ENCODE measurements at places on chromosomes 6 and 20.

DNA sequence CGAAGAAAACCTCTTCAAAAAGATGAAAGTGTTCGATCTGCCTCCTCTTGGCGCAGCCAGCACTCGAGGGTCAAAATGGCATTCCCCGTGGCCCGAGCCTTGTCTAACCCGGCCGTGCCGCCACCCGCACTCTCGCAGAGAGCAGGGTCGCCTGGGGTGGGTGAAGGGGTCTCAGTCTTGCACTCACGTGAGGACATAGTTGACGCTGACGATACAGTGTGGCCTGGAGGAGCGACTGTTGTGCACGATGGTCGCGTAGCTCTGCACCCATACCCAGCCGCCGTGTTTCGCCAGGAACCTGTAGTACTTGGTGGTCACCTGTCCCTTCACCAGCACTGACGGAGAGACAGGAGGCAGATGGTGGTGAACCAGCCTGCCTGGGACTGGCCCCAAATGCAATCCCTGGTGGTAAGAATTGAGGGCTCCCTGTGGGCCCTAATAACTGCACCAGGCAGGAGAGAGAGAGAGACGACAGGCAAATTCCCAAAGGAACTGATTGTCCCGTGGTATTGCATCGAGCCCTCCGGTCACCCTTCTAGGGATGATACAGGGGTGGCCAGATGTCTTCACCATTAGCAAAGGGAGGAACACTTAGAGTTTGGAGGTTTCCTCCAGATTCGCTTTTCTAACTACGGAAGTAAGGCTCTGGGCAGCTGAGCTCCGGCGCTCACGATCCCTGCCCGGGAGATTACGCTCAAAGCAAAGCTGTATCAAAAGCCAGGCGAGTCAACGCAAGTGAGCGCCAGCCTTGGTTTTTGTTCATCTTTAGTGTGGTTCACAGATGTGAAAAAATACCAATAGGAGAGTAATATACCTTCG lies 17.4 kb downstream of the SIM1 start:
- no peak for DNase-seq

GRCh38 chr20:4453359-4453758 lies 268.4 kb upstream of the PRND start:
- DNase-seq: no peak

GRCh38 chr20:55888685-55889084 lies 116.6 kb downstream of the CBLN4 start:
- DNase-seq: no peak

- peak; percentile 45 for DNase-seq
Observed at GRCh38 chr6:7216941-7217621, 95.9 kb downstream of the SSR1 start.

GRCh38 chr20:49447946-49448809 lies 34.3 kb downstream of the KCNB1 start:
- peak; percentile 9 for DNase-seq

GRCh38 chr20:47198254-47198671 lies 158.2 kb downstream of the ZMYND8 start:
- DNase-seq: no peak

- DNase-seq: no peak
Observed at GRCh38 chr6:82365016-82365795, 1.6 kb downstream of the TPBG start.

- peak; percentile 94 for DNase-seq
Observed at GRCh38 chr6:3281631-3282475, 23.1 kb downstream of the PSMG4 start.

DNA sequence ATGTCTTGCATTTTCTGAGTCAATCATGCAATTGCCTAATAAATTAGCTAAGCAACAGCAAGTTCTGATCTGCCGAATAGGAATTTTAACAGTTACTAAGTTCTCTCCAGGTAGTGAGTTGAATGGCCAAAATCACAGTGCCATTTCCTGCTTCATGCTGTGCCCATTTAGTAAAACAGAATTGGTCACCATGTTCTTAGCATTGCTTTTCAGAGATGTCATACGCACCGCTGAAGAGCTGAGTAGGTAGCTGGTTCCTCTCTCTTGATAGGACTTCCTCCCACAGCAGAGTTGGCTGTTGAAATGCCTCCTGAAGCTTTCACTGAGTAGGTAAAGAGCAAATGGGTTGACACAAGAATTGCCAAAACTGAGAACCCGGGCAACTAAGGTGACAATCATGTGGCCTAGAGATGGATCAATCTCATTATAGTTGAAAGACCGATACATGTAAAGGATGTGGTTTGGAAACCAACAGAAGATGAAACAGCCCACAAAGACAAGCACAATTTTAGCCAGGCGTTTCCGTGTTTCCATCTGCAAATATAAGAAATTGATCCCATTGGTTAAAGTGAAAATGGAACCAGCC lies 57.1 kb upstream of the GJE1 start:
- no peak for DNase-seq

GRCh38 chr6:105072798-105073199 lies 107.0 kb downstream of the POPDC3 start:
- no peak for DNase-seq

DNA sequence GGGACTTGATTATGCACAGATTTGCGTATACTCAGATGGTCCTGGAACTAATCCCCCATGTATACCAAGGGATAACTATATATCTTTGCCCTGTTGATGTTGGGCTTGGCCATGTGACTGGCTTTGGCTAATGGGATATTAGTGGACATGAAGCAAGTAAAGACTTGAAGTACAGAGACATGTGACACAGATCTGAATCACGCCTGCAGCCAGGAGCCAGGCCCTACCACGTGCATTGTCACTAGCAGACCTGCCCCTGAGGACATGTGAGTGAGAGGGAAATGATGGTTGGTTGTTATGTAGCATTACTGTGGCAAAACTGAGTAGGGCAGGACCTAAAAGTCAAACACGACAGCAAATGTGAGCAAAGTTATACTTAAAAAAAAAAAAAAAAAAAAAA lies 155.7 kb downstream of the AKAP7 start:
- DNase-seq: no peak

GRCh38 chr6:130908958-130909357 lies 81.8 kb downstream of the SMLR1 start:
- peak; percentile 12 for DNase-seq

GRCh38 chr6:83976037-83976755 lies 57.4 kb upstream of the MRAP2 start:
- no peak for DNase-seq

- DNase-seq: no peak
Observed at GRCh38 chr20:44003609-44004008, 89.0 kb downstream of the TOX2 start.

GRCh38 chr6:150905769-150906168 lies 40.3 kb downstream of the MTHFD1L start:
- no peak for DNase-seq

- DNase-seq: peak; percentile 74
Observed at GRCh38 chr20:25136643-25137559, 55.0 kb upstream of the VSX1 start.

- DNase-seq: no peak
Observed at GRCh38 chr6:124396361-124396760, 565.9 kb upstream of the RNF217 start.

GRCh38 chr6:157614026-157614568 lies 208.9 kb upstream of the SNX9 start:
- DNase-seq: no peak

- DNase-seq: no peak
Observed at GRCh38 chr20:34582911-34583310, 24.4 kb downstream of the MAP1LC3A start.

- DNase-seq: no peak
Observed at GRCh38 chr6:34556031-34556471, at the start of gene SPDEF. TSS of gene SPDEF (minus strand) at chr6:34556329. CDS start at chr6:34544455, 11,874 bp downstream.

DNA sequence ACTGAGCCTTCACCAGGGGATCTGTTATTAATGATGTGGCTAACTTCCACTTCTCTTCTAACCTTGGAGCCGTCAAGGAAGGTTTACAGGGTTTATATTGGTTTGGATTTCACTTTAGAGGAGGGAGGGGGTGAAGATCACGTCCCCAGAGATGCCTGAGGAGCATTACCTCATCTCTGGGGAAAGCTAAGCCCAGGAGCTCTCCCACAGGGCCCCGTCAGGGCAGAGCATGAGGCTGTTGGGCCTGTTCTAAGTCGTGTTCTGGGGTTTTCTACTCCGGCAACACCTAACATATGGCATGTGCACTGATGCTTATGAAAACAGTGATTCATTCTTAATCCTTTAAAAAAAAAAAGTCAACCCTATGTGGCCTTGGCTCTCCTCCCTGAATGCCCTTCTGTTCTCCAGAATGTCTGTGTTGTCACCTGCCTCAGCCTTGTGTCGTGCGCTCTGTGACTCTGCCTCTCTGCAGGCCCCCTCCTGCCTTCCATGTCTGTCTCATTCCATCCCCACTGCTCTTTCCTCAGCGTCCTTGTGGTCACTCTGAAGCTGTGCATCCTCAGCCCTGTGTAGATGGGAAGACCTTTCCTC lies 97.4 kb upstream of the JARID2 start:
- DNase-seq: peak; percentile 59

DNA sequence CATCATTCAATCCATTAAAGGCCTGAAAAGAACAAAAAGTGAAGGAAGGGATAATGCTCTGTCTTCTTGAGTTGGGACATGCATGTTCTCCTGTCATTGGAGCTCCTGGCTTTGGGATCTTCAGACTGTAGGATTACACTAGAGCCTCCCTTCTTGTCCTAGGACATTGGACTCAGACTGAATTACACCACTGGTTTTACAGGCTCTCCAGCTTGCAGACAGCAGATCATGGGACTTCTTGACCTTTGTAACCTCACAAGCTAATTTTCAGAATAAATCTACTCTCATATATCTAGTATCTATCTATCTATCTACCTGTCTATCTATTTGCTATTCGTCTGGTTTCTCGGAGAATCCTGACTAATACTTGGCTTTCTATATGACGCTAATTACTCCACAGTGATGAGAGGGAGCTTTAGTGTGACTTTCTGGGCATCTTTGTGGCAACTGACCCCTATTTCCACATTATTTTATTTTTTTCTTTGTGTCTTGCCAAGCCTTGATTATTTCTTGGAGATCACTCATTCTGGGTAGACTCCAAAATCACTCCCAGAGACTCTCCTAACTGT lies 151.9 kb upstream of the ZNF184 start:
- DNase-seq: no peak

GRCh38 chr6:146878168-146878951 lies 279.6 kb downstream of the ADGB start:
- DNase-seq: no peak

- DNase-seq: no peak
Observed at GRCh38 chr20:62762801-62763368, 33.4 kb upstream of the MRGBP start.

DNA sequence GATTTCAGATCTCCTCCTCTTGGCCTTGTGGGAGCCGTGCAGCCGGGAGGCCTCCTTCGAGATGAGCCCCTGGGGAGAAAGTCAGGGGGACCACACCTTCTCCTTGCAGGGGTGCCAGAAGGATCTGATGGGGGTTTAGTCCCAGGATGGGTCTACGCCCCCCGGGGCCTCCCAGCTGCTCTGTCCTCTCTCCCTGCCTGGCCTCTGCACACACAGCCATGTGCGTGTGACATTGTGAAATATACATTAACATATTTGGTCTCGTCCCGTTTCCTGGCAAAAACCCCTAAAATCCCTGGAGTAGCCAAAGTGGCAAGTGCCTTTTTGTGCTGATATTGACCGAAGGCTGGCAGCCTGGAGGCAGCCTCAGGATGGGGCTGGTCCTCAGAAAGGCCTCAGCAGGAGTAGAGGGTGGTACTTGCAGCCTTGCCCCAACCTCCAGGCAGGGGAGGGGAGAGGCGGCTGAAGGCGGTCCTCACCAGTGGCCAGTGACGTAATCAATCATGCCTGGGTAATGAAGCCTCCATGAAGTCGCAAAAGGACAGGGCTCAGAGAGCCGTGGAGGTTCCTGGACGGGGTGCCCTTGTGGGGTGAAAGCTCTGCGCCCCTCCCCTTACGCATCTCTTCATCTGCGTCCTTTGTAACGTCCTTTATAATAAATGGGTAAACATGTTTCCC lies 5.1 kb upstream of the HELZ2 start:
- DNase-seq: no peak

- DNase-seq: no peak
Observed at GRCh38 chr6:14619419-14619781, 501.8 kb downstream of the CD83 start.

- DNase-seq: no peak
Observed at GRCh38 chr6:20810727-20811108, 276.5 kb downstream of the CDKAL1 start.

- DNase-seq: no peak
Observed at GRCh38 chr6:153767127-153767526, 271.9 kb upstream of the OPRM1 start.

- DNase-seq: no peak
Observed at GRCh38 chr6:126643352-126643751, 303.4 kb downstream of the CENPW start.

- no peak for DNase-seq
Observed at GRCh38 chr6:112268019-112268418, 13.7 kb upstream of the LAMA4 start.

- DNase-seq: no peak
Observed at GRCh38 chr20:39899881-39900280, 789.2 kb downstream of the MAFB start.

DNA sequence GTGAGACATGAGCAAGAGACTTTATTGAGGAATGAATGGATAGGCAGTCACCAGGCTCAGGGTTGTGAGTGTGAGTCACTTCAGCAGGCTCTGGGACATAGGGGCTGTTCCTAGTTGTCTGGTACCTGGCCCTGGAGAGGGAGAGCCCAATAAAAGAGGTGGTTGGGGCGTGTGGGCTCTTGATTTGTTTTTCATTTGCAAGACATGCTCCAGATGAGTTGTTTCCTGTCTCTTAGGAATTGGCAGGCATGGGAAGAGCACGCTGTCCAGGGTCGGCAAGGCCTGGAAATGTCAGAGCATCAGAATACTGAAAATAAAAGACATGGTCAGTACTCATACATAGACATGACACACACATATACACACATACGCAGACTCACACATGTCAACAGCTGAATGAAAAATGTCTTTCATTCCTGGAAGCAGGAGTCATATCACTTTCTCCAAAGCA lies 166.3 kb upstream of the SULF2 start:
- no peak for DNase-seq

GRCh38 chr6:43935921-43936439 lies 166.0 kb downstream of the VEGFA start:
- DNase-seq: no peak

- no peak for DNase-seq
Observed at GRCh38 chr6:43407296-43407695, 20.0 kb upstream of the ABCC10 start.

DNA sequence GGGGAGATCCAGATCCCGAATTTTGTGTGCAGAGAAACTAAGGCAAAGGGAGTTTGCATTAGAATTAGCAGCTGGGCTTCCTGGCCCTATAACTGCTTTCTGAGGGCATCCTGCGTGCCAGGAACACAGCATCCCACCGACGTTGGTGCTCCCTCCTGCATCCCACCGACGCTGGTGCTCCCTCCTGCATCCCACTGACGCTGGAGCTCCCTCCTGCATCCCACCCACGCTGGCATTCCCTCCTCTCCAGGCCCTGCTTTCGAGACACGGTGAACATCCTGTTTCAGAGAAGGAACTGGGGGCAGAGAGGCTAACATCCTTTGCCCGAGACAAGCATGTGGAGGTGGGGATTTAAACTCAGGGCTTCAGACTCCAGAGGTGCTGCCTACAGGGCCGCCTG lies 44.4 kb downstream of the DACT2 start:
- DNase-seq: no peak

- DNase-seq: no peak
Observed at GRCh38 chr6:160424256-160424655, 76.1 kb downstream of the SLC22A3 start.
